Activated CD4-positive, alpha-beta T cell treated with anti-CD3 and anti-CD28 coated beads, Interleukin-2, amount 10 ng/mL, durations not matched to agents 24 days and 14 days (primary cell): ENCODE measurements at places on chromosomes 7 and 10. TPM values are rescaled to one million over a fixed set of nuclear protein-coding genes. Genes with fewer than 3 reads are reported as not detected.

DNA sequence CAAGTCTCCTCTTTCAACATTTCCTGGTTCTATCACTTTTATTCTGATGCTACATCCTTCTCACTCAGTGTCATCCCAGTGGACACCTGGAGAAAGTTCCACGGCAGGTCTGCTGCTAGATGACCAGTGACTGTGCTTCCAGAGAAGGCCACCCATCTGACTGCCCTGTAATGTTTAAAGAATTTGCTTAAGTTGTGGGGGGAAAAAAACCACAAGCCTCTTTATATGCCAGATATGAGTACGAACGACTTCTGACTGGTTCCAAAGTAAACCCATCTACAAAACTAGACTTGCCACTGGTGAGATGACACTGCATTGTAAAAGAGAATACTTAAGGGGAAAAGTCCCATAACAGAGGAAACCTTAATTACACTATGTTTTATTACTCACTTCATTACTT lies 69.6 kb upstream of the VWC2 start:
- no peaks in the 10 kb centered on the region for H3K4me1 ChIP-seq
- DNase-seq: no peak
- no peaks in the 10 kb centered on the region for H3K36me3 ChIP-seq

CFAP46 gene
- total RNA-seq: not detected in 2 replicates

- DNase-seq: no peak
- H3K27ac ChIP-seq: no peak overlapping the region
- no peaks in the 10 kb centered on the region for H3K4me1 ChIP-seq
Measured at GRCh38 chr10:20744821-20745220, 152.3 kb downstream of the NEBL start.

DNA sequence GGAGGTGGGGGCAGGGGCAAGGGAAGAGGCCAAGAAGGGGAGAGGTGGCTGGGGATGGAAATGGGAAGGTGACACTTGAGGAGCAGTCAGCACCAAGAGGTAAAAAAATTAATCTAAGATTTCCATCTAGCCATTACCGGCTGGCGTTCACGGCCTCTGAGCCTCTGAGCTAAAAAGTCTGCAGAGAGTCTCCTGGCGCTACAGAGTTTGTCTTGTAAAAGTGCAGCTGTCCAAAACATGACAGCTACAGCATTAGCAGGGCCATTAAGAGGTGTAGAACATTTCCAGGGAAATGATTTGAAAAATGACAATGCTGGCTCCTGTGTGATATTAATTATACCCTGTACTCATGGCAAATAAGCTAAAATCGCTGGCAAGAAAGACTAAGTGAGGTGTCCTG lies 167.6 kb downstream of the LRMDA start:
- H3K27me3 ChIP-seq: no peaks in the 10 kb centered on the region
- H3K36me3 ChIP-seq: no peaks in the 10 kb centered on the region
- DNase-seq: no peak
- H3K27ac ChIP-seq: no peak overlapping the region
- H3K4me3 ChIP-seq: no peak overlapping the region
- H3K4me1 ChIP-seq: no peaks in the 10 kb centered on the region

DNA sequence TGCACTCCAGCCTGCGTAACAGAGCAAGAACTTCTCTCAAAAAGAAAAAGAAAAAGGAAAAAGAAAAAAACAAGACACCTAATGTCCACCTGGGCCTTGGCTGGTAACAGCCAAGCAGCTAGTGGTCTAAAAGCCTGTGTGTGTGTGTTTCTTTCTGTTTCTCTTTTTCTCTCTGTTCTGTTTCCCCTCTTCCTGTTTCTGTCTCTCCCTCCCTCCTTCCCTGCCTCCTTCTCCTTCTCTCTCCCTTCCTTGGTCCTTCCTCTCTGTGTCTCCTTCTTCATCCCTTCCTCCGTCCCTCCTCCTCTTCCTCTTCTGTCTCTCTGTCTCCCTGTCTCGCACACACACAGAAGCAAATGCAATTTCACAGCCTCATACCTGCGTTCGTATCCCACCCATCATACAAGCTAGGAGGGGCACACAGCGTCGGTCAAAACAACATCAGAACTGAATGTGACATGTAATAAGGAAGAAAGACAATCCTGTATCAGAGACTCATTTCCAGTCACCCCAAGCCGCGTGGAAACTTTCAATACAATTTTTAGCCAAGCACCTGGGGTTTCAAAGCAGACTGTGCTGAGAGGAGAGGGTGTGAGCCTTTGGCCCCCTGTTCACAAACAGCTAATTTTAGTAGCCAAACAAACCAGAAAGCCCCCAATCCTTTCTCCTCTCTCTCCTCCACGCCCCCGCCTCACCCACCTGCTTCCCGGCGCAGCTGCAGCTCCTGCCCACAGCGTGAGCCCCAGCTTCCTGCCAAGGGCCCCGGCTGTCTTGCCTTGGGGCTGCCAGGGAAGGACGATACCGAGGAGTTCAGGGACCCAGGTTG lies 50.2 kb upstream of the GNA12 start:
- H3K36me3 ChIP-seq: peaks cover 2% of the 10 kb centered on the region
- peaks cover 26% of the 10 kb centered on the region for H3K4me1 ChIP-seq
- peak overlapping the region; percentile 99 for H3K27ac ChIP-seq
- DNase-seq: peak; percentile 86
- H3K27me3 ChIP-seq: no peaks in the 10 kb centered on the region

TEX36 gene
- total RNA-seq: not detected in 2 replicates

DNA sequence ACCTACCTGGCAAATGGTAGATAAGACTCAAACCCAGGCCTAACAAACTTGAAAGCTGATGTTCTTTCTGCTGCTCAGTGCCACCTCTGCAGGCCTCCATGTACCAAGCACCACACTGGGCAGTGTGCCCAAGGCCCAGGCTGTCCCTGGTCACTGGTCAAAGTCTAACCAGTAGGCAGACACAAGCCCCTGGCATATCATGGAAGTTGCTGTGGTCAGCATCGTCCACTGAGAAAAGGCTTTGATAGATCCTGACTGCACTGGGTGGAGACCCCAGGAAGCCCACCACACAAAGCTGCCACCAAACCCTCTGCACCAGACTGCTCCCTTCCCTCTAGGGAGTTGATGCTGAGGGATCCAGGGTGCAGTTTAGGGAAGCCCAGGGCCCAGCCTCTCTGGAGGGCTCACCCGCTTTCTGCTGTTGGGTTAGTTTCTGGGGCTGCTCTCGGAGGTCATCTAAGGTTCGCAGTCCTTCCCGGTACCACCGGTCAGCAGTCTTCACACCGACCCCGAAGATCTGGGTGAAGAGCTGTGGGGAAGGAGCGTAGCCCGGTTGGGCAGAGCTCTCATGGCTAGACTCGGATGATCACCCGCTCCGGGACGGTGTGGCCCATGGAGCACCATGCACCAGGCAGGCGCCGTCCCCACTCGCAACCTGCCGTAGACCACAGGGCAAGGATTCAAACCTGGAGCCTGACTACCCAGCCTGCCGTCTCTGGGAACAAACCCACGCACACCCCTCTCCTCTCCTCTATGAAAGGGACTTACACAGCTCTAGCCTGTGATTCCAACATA lies 6.0 kb downstream of the POLM start:
- H3K4me1 ChIP-seq: peaks cover 16% of the 10 kb centered on the region
- H3K27ac ChIP-seq: no peak overlapping the region
- H3K36me3 ChIP-seq: peaks cover 49% of the 10 kb centered on the region
- no peak for DNase-seq
- no peak overlapping the region for H3K4me3 ChIP-seq
- H3K27me3 ChIP-seq: no peaks in the 10 kb centered on the region

ZNHIT1 gene
- 53.8 and 54.2 TPM in 2 replicates for total RNA-seq
